ENCODE measurements at places on chromosomes 7 and 10.

GRCh38 chr10:5654218-5654755, 12.1 kb downstream of the ASB13 start:
- no peak for DNase-seq

DNA sequence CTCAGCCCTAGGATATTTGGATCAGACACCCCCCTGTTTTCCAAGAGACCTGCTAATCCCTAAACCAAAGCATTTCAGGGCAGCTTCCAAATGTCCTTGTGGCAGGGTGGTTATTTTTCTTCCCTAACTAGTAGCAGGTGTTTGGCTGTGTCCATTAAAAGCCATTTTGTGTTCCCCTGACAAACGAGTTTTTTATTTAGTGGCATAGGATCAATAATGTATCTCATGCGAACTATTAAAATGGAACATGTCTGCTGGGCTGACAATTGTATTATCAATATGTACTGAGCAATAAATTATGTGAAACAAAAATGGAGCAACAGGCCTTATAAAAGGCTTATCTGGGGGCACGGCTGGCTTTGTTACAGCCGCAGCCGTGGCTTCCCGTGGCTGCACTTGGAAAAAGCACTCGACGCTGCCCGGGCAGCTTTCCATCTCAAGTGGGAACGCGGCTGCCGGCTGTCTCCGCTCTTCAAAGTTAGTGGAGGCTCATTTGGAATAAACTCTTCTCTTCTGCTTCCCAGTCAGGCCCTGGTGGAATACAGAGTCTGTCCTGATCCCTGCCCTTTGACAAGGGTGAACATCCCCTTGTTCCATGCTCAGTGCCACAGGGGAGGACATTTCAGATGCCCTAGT, 554.3 kb downstream of the TYW1 start:
- DNase-seq, result no peak

DNA sequence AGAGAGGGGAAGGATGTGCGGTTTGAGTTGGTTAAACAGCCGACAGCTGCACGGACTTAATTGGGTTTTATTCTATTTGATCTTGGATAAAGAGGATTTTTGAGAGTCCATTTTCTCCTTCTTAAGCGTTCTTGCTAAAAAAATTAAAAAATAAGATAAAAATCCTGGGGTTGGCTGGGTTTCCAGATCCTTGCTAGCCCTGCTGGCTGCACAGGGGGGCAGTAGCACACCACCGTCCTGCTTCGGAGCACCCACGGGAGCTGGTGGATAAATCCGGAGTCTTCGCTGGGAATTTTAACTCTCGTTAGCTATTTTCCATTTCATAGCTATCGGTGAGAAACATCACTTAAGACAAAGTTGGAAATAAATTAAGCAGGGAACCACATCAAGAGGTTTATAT, 792.0 kb downstream of the TYW1 start:
- DNase-seq, result no peak

DNA sequence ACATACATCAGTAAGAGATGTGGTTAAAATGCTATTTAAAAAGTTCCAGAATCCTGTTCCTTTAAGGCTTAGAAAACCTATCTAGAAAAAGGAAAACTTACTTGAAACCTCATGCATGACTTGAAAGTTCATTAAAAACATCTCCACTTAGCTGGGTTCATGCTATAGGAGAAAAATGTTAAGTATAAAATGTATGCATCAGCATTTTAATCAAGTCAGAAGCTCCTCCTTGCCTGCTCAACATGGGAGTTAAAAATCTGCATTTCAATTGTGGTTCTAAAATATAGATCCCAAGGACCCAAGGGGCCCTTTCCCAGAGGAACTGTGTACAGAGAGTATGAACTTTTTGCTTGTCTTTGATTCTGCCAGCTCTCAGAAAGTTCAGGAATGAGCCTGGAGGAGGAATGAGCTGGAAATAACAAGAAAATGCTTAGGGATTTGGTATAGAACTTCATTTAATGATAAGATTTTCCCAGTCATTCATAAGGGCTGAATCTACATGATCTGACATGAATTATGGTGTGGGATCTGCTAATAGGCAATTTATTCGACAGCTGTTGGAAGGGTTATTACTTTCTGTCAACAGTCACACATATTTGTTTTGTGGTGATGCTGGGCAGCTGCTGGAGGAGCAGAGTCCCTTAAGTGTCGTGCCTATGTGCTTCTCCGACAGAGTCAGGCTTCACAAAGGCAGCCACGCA, 85.6 kb upstream of the MTPN start:
- DNase-seq, result no peak

DNA sequence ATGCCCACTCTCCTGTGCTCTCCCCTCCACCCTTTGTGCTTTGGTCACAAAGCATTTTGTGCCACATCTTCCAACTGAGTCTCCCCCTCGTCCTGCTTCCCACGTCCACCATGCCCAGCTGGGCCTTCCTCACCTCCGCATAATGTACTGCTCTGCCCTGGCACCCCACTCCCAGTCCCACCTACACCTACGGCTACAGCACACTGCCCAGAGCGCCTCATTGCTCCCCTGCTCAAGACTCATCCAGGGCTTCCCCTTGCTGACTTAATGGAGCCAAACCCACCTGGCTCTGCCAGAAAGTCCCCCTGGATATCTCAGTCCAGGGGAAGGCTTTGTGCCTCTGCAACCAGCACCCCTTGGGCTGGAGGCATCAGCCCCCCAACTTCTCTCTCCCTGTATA, 299.2 kb upstream of the ZMIZ1 start:
- no peak for DNase-seq

DNA sequence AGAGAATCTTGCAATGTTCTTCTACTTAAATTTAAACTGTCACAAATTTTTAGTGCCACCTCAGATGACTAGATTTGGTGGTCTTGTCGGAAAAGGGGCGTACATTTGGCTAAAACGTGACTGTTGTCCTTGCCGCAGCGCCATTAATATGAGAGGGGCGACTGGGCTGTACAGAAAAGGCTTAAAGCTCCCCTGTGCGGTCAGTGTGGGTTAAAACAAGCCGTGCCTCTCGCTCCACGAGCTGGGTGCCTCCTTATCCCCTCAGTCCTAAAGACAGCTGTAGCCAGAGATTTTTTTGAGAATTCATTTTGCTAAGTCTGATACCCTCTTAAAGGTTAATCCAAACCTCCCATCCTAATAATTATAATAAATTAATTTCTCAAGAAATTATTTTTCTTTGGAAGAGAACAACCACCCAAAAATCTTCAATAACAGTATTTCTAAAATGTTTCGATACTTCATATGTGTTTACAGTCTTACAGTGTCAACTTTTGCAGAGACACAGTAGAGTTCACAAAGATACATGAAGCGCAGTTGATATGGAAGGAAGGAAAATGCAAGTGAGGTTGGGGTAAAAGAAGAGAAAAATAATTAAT, 68.6 kb downstream of the C7orf25 start:
- DNase-seq, result no peak

DNA sequence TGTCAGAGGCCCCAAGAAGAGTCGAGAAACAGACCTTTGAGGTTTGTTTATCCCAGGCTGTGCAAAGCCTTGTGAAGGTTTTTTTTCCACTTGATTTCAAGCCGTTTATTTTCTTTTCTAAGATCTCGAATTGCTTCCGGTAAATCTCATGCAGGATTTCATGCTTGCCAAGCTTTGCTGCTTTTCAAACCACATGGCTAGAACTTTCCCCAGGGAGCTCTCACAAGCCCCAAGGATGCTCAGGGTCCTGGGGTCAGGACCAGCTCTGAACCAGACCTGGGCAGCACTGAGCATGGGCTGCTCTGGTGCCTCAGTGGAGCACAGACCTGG, 48.0 kb upstream of the AQP1 start:
- DNase-seq, result no peak

DNA sequence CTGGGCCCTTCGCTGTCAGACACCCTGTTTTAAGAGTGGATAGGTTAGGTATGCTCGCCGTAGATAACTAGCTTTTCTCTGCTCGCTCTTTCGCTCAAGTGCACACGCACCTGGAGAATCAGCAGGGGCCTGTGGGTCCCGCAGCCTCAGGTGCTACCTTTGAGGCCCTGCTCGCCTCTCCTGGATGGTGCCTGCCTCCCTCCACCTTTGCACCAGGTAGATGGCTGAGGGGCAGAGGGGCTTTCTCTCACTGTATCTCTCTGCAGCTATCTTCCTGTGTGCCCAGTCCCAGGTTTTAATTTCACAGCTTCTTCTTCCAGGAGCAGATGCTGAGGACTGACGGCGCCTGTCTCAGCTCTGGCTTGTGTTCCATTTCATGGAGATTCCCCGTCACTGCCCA, 227.9 kb downstream of the TCF7L2 start:
- no peak for DNase-seq

DNA sequence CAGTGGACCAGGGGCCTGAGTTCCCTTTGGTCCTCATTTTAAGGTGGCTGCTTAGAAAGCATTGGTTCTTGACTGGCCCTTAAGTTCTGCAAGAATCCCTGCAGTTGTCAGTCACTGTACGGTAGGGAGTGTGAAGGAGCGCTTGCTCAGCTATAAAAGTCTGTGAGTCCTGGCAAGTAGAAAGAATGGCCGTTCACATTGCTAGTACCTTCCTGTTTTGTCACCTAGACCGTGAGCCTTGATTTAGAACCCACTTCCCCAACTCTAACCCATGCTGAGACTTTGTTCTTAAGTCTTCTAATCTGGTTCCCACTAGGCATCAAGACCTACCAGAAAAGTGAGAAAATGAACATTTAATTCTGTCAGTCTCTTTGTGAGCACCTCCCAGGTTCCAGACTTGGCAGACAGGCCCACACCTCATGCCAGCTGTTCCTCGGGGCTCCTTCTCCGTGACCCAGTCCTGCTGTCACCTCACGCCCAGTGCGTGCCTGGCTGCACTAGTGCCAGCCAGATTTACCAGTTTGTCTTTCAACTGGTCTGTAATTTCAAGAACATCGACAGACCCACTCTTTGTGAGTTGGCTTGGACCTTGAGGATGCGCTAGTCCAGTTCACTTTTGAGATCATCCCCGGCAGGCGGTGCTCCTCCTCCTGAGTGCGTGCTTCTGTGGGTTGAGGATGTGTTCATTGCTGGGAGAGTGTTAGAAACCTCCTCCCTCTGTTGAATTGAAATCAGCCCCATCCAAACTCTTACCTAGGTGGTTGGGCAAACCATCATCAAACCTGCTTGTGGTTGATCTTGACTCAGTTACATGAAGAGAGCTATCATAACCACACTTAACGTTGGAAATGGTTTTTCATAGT, 78.5 kb downstream of the SHH start:
- no peak for DNase-seq

GRCh38 chr10:3807211-3807927, 22.4 kb upstream of the KLF6 start:
- DNase-seq, result no peak

GRCh38 chr10:102289840-102290239, 44.5 kb downstream of the GBF1 start:
- DNase-seq, result no peak

- no peak for DNase-seq
Observed at GRCh38 chr7:87886875-87887274, 10.6 kb downstream of the DBF4 start.

GRCh38 chr7:76428868-76429805, 4.4 kb downstream of the ZP3 start:
- no peak for DNase-seq

- no peak for DNase-seq
Observed at GRCh38 chr10:18021725-18022480, 70.2 kb downstream of the SLC39A12 start.

DNA sequence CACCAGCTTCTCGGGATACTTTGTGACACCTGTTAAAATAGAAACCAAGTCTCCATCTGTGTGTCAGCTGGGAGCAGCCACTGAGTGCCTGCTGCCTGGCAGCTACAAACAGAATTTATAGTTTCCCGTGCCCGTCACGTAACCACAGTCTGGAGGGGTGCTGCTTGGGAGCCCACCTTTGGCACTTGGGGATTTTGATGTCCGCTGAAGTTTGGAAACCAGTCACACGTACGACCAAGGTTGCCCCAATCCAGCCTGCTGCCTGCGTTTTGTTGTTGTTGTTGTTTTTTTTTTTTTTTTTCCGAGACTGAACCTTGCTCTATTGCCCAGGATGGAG, 1.6 kb downstream of the TRRAP start:
- DNase-seq, result no peak

- DNase-seq, result no peak
Observed at GRCh38 chr7:7786595-7786994, 68.2 kb upstream of the RPA3 start.

DNA sequence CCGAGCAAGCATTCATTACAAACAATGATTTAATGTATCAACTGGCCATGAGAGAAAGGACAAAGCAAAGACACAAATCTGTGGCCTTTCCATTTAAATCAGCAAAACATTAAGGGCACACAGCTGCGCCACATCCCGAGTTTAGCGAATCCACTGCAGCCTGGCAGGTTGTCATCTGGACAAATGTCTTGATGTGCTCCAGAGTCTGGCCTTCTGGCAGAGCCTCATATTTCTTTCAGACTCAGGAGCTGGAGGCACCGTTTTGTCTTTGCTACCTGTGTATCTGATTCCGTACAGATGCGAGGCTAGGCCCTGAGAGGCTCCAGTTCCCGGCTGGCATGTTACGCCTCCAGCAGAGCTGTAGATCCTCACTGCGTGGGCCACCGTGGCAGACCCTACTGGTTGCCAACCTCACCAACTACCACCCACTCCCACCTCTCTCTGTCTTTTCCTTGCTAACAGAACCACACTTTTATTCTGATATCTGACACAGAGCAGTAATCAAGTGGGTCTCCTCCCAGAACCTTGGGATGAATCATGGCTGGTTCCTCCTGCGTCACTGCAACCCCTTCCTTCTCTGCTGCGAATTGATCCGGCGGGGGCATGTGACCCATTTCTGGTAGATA, 40.9 kb upstream of the EFCAB10 start:
- DNase-seq, result no peak

GRCh38 chr10:110502072-110502845, 4.6 kb downstream of the DUSP5 start:
- no peak for DNase-seq

- DNase-seq, result no peak
Observed at GRCh38 chr7:102286237-102287110, at the start of gene SH2B2. TSS of gene SH2B2 (plus strand) at chr7:102286868. CDS start at chr7:102300551, 13,683 bp downstream.

GRCh38 chr7:132328760-132329159, 247.5 kb downstream of the PLXNA4 start:
- DNase-seq, result no peak

- DNase-seq, result no peak
Observed at GRCh38 chr7:138797715-138798320, at the start of the genes ATP6V0A4 and TMEM213. TSS of gene ATP6V0A4 (minus strand) at chr7:138798196. CDS start at chr7:138771247, 26,949 bp downstream. TSS of gene TMEM213 (plus strand) at chr7:138797994. CDS start at chr7:138798105, 111 bp downstream.

GRCh38 chr10:128028508-128029289, 97.5 kb downstream of the MKI67 start:
- DNase-seq, result no peak

GRCh38 chr10:70354556-70354955, 27.9 kb downstream of the LRRC20 start:
- DNase-seq, result no peak

GRCh38 chr10:101135141-101136006, 4.3 kb downstream of the TLX1 start:
- DNase-seq, result no peak

DNA sequence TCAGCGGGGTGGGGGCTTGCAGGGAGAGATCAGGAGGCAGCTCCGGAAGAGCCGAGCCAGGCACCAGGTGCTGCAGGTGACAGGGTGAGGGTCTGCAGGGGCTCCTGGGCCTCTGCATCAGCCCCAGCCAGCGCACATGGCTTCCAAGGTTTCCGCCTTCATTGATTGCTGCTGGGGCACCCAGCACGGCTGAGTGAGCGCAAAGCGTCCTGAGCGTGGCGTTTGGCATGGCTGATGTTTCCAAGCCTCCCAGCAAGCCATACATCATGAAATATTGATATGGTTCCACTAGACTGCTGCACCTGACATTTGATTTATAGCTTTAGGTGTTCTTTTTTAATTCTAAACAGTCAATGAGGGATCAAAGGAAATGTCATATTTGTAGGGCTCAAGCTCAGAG, 259.0 kb downstream of the WDR37 start:
- DNase-seq, result no peak

GRCh38 chr10:114100848-114101741, 57.4 kb downstream of the ADRB1 start:
- DNase-seq, result no peak

GRCh38 chr10:102579328-102579727, 65.0 kb upstream of the TRIM8 start:
- DNase-seq, result no peak

All from activated T-cell treated with anti-CD3 and anti-CD28 coated beads for 4 hours (primary cell).